GM23338 (cell line): ENCODE measurements at places on chromosomes 4 and X. TPM values are rescaled to one million over a fixed set of nuclear protein-coding genes. Genes with fewer than 3 reads are reported as not detected.

DNA sequence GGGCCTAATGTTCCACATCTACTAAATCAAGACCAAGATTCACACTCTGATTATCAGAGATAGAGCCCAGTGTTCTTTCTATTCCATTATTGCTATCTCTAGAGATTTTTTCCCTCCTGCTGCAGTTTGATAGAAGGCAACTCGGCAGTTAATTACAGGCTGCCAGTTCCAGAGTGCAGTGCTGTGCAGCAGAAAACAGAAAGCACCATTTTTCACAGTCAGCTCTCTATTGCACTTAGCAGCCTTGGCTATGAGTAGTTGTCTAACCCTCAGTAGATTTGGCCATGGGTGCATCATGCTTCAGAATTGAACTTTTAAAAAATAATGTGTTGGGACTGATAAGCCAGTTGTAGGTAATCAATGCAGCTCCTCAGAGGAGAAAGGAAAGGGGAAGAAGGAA, 295.3 kb downstream of the MID1IP1 start:
- H3K27ac ChIP-seq: no peak overlapping the region
- H3K36me3 ChIP-seq: no peaks in the 10 kb centered on the region
- no peak for DNase-seq
- 0 out of 2 replicates have a peak, but pooled peaks cover 3% of the 10 kb centered on the region for H3K4me1 ChIP-seq
- H3K4me3 ChIP-seq: no peak overlapping the region
- H3K27me3 ChIP-seq: no peaks in the 10 kb centered on the region

- peaks cover 4% of the 10 kb centered on the region; the same call in 1 of the 2 replicates for H3K4me1 ChIP-seq
- peaks cover 26% of the 10 kb centered on the region for H3K36me3 ChIP-seq
- no peak overlapping the region for H3K27ac ChIP-seq
- DNase-seq: no peak
- H3K4me3 ChIP-seq: peak overlapping the region; percentile 94
Measured at GRCh38 chr4:2935762-2936743, 27.2 kb downstream of the NOP14 start.

DNA sequence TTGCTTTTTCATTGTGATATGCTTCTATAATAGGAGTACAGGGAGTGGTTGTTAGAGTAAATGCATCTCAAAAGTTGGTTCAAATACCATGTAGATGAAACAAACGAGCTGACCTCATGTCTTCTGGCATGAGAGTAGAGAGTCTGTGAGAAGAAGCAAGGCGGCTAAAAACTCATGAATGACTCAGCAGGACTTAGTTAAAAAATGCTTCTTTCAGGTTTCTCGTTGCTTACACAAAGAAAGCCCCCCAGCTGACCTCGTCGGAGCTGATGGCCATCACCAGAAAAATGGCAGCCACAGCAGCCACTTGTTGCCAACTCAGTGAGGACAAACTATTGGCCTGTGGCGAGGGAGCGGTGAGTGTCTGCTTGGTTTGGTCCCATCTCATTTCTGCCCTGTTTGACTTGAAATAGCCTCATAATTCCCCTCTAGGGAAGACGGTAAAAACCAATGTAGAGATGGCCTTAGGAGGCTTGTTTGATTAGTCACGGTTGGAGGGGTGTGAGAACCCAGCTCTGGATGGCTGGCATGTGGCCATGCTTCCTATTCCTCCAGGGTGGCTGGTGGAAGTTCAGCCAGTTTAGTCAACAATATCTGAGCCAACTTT, 14.5 kb downstream of the AFP start:
- peak; percentile 47 for DNase-seq
- no peaks in the 10 kb centered on the region for H3K36me3 ChIP-seq
- H3K4me3 ChIP-seq: no peak overlapping the region
- peaks cover 52% of the 10 kb centered on the region for H3K4me1 ChIP-seq
- 0 out of 2 replicates have a peak overlapping the region, but pooled peaks have one; percentile 17 for H3K27ac ChIP-seq

GRCh38 chr4:24703298-24703697, 92.1 kb upstream of the SOD3 start:
- no peak for DNase-seq
- no peaks in the 10 kb centered on the region for H3K27me3 ChIP-seq
- H3K27ac ChIP-seq: no peak overlapping the region
- H3K4me1 ChIP-seq: no peaks in the 10 kb centered on the region
- no peak overlapping the region for H3K4me3 ChIP-seq

Gene XAGE3
- not detected in 2 replicates for total RNA-seq

Gene ALB
- total RNA-seq: not detected in 2 replicates

- no peak overlapping the region for H3K27ac ChIP-seq
- H3K4me3 ChIP-seq: peak overlapping the region; percentile 73
- H3K27me3 ChIP-seq: peaks cover 18% of the 10 kb centered on the region; the same call in 1 of the 2 replicates
- H3K36me3 ChIP-seq: no peaks in the 10 kb centered on the region
- peak; percentile 77 for DNase-seq
Measured at GRCh38 chrX:46573892-46574773, 568 bp downstream of the CHST7 start.

DNA sequence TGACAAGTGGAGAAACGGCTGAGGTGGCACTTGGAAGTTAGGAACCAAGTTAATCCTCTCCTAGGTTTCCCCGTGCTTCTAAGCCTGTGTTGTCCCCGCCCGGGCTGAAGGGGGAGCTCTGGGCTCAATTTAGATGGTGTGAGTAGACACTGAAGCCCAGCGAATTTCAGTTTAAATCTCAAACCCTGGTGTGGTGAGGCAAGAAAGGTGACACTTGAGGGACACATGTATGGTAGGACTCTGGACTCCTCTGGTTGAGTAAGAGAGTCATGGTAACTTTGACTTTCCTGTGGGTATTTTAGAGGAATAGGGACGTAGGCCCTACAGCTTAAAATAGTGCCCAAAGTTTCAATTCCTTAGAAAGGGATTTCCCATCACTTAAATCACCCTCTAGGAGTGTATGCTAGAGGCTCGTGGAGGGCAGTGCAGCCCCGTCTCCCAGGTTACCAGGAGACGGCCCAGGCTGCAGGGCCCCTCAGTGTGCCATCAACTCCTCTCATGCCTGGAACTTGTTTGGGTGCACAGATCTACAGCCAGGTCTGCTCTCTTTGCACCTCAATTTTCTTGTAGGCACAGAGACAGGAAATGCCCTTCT, 24.0 kb downstream of the HAND2 start:
- DNase-seq: peak; percentile 90
- no peaks in the 10 kb centered on the region for H3K36me3 ChIP-seq
- peak overlapping the region; percentile 50 for H3K4me3 ChIP-seq
- peaks cover 58% of the 10 kb centered on the region for H3K4me1 ChIP-seq
- no peak overlapping the region for H3K27ac ChIP-seq

Gene USP51
- 4.7 and 5.5 TPM in 2 replicates for total RNA-seq

Gene ANK2
- total RNA-seq: 23.8 and 40.4 TPM in 2 replicates

DNA sequence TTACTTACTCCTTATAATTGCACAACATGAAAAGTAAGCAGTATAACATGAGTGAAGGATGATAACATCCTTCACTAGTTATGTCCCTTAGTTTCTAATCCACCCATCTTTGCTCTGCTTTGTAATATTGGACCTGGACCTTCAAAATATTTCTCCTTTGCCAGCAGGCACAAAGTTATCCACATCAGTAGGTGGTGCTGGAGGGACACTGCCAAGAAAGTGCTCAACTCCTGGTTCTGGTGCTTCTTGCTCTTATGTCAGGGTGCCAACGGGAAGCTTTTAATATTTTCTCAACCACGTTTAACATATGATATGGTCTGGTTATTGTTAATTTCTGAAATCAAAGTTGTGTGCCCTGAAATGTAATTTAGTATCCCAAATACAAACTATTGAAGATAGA, 49.1 kb downstream of the TMEM165 start:
- H3K4me1 ChIP-seq: no peaks in the 10 kb centered on the region
- H3K27ac ChIP-seq: no peak overlapping the region
- no peak for DNase-seq
- no peaks in the 10 kb centered on the region for H3K27me3 ChIP-seq

GRCh38 chr4:21046141-21046540, 345.9 kb downstream of the PACRGL start:
- no peaks in the 10 kb centered on the region for H3K36me3 ChIP-seq
- DNase-seq: no peak
- no peaks in the 10 kb centered on the region for H3K4me1 ChIP-seq
- H3K27me3 ChIP-seq: no peaks in the 10 kb centered on the region

DNA sequence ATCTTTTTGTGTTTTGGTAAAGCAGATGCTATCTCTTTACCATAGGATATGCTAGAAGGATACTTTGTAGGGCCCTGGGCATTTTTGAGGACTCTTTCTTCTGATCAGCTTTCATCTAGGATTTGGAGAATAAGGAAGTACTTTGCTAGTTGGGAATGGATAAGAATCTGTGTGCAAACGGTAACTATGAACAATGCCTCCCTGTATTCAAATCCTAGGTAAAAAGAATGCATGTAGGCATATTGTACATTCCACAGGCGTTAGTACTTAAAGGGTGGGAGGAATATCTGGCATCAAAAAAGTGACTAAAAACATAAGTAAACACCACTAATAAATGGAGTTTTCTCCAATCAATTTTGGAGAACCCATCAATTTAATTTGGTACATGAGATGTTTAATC, 59.7 kb downstream of the SH3BGRL start:
- DNase-seq: no peak
- no peaks in the 10 kb centered on the region for H3K27me3 ChIP-seq
- no peak overlapping the region for H3K27ac ChIP-seq
- no peaks in the 10 kb centered on the region for H3K36me3 ChIP-seq
- H3K4me3 ChIP-seq: no peak overlapping the region
- peaks cover 45% of the 10 kb centered on the region for H3K4me1 ChIP-seq

Gene NR0B1
- 0.16 and 0.45 TPM in 2 replicates for total RNA-seq

GRCh38 chrX:18674417-18674787, 2.5 kb upstream of the RS1 start:
- no peaks in the 10 kb centered on the region for H3K36me3 ChIP-seq
- H3K4me1 ChIP-seq: no peaks in the 10 kb centered on the region
- DNase-seq: peak; percentile 59
- peak overlapping the region; percentile 69 for H3K4me3 ChIP-seq
- no peaks in the 10 kb centered on the region for H3K27me3 ChIP-seq

GRCh38 chr4:105197777-105198176, 51.1 kb downstream of the TET2 start:
- DNase-seq: no peak
- H3K27me3 ChIP-seq: no peaks in the 10 kb centered on the region
- no peak overlapping the region for H3K27ac ChIP-seq
- H3K36me3 ChIP-seq: no peaks in the 10 kb centered on the region

Gene KLF8
- total RNA-seq: 8.7 and 11.5 TPM in 2 replicates

- H3K4me3 ChIP-seq: no peak overlapping the region
- no peaks in the 10 kb centered on the region for H3K4me1 ChIP-seq
- no peak for DNase-seq
- H3K27ac ChIP-seq: no peak overlapping the region
- H3K27me3 ChIP-seq: no peaks in the 10 kb centered on the region
Measured at GRCh38 chrX:148811236-148811635, 310.8 kb downstream of the AFF2 start.

Gene BST1
- 1.4 and 1.8 TPM in 2 replicates for total RNA-seq
